ENCODE measurements at places on chromosomes 7 and 10.

GRCh38 chr10:103592186-103593021 is 98.9 kb downstream of the NEURL1 start:
- peak; percentile 83 for DNase-seq

DNA sequence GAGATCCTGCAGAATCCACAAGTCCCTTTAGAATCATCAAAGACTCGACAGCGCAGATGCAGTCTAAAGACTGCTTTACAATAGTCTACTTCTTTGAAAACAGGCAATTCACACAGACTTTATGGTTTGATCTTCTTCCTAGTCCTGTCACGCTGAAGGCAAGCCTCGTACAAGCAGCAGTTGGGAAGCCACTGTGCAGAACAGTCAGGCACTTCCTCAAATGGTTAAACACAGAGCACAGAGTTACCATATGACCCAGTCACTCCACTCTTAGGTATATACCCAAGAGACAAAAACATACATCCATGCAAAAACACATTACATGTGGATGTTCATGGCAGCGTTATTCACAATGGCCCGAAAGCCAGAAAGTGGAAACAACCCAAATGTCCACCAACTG is 41.4 kb downstream of the LRRC20 start:
- no peak for DNase-seq

GRCh38 chr7:84363741-84364140 is 169.2 kb upstream of the SEMA3A start:
- no peak for DNase-seq

DNA sequence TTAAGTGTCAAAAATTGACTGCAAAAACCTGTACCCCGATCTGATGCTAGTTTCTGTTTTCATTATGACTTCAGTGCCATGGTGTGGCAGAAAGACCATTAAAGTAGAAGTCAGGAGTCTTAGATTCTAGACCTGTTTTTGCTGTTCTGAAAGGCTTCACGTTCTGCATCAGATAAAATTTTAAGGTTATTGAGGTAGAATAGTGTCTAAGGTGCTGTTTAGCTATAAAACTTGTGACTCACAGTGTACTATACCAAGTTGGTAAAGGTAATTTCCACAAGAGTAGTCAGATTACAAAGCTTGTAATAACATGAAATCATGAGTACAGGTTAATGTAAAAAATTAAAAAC is 38.6 kb downstream of the ZNRF2 start:
- DNase-seq, result no peak

DNA sequence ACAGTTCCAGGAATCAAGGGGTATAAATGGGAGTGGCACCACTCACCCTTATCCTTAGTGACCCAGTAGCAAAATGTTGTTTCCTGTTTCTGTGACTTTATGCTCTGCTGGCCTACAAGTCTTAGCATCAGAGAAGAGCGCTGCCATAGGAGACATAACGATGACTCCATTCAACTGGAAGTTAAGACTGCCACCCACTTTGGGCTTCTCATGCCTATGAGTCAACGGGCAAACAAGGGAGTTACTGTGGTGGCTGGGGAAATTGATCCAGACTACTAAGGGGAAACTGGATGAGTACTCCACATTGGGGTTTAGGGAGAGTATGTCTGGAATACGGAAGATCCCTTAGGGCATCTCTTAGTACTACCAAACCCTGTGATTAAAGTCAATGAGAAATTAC is 40.6 kb upstream of the PIK3CG start:
- DNase-seq, result no peak

- peak; percentile 62 for DNase-seq
These were observed 244.7 kb downstream of the PTEN start for GRCh38 chr10:88108115-88108610.

GRCh38 chr10:124693801-124694416 is 50.3 kb downstream of the FAM53B start:
- no peak for DNase-seq

GRCh38 chr7:101816595-101817470 is 593 bp upstream of the CUX1 start:
- peak; percentile 51 for DNase-seq

DNA sequence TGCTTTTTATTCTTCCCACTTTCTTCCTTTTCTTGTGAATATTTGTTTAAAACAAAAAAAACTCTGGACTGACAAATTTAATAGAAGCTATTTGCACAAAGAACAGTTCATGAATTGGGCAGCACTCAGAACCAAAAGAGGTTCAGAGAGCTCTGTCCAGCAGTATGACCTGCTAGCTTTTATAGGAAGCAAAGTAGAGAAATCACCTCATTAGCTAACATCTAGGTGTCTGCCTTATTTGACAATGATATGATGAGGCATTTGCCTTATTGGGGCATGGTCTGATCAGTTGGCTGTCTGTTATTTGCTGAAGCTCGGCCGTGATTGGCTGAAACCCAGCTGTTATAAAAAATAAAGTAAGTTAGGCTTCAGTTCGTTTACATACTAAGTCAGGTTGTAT is 819 bp upstream of the TRIM4 start:
- DNase-seq, result no peak

GRCh38 chr7:41416208-41416595 is 286.7 kb downstream of the INHBA start:
- no peak for DNase-seq

- DNase-seq, result no peak
These were observed 93.2 kb upstream of the KIF5B start for GRCh38 chr10:32149252-32149955.

DNA sequence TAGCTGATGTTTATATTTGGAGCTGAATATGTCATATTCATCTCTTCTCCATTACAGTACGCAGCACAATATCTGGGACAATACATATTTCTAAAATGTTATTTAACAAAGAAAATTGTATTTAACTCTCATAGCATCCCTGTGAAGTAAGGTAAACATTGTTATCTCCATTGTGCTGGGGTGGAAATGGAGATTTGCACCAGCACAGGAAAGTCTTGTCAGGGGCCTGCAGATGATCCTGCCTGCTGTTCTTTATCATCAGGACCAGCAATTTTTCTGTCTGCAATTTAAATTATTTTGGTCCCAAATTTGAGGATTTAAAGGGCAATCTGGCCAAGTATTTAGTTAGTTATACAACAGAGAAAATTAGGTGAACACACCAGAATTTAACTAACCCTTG is 144.4 kb downstream of the CPED1 start:
- DNase-seq, result no peak

- DNase-seq, result no peak
These were observed 209.2 kb upstream of the LRRN3 start for GRCh38 chr7:110881721-110882120.

GRCh38 chr7:115631782-115632181 is 398.8 kb downstream of the TFEC start:
- no peak for DNase-seq

- DNase-seq, result no peak
These were observed 2.0 kb downstream of the SAMD9 start for GRCh38 chr7:93115796-93116195.

DNA sequence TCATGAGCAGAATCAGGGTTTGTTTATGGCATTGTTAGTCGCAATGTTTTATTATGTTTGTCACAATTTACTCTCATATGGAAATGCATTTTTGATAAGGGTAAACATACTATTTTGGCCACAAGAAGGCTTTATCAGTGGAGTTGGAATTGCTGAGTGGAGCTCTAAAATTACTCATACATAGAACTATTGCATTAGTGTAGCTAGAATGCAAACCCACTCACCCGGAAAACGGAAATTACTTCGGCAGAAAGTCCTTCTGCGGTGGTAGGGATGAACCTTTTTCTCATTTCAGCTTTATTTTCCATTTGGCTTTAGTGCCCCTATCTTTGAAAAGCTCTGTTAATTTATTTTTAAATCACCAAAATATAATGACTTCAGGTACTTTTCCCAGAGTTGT is 42.8 kb upstream of the NPY start:
- DNase-seq, result no peak

GRCh38 chr7:2821842-2822507 is 22.1 kb downstream of the GNA12 start:
- DNase-seq, result peak; percentile 78

GRCh38 chr10:11936389-11937152 is 106.0 kb downstream of the UPF2 start:
- DNase-seq, result no peak

GRCh38 chr10:35925493-35925892 is 283.4 kb upstream of the FZD8 start:
- DNase-seq, result no peak
